ENCODE measurements at places on chromosomes 5 and 9.
A peak's percentile ranks its signal among the peaks of the same experiment; 100 is the strongest.

GRCh38 chr5:95895771-95896170 lies 65.9 kb downstream of the ELL2 start:
- no peak for DNase-seq

- DNase-seq, result no peak
Measured at GRCh38 chr5:152135827-152136226, 211.2 kb upstream of the GLRA1 start.

DNA sequence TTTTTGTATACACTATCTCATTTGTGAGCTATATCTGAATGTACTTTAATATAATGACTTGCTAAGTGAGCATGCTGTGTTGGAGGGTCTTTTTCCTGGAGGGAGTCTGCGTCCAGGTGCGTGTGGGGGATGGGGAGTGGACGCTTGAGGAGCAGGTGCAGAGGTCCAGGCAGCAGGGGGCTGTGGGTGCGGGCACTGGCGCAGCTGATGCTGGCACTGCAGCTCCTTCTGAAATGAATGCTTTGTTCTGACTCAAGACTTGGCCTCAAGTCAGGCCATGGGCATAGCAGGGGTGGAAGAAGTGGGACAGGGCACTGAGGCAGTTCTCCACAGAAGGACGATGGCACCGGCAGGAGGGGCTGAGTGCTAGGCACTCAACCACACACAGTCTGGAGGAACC lies 165.7 kb upstream of the IRX1 start:
- DNase-seq, result no peak

GRCh38 chr9:114733816-114734215 lies 51.8 kb upstream of the TEX48 start:
- peak; percentile 83 for DNase-seq

GRCh38 chr9:19420877-19421276 lies 12.1 kb downstream of the ACER2 start:
- DNase-seq, result no peak

GRCh38 chr5:163730206-163730756 lies 224.9 kb downstream of the MAT2B start:
- no peak for DNase-seq

DNA sequence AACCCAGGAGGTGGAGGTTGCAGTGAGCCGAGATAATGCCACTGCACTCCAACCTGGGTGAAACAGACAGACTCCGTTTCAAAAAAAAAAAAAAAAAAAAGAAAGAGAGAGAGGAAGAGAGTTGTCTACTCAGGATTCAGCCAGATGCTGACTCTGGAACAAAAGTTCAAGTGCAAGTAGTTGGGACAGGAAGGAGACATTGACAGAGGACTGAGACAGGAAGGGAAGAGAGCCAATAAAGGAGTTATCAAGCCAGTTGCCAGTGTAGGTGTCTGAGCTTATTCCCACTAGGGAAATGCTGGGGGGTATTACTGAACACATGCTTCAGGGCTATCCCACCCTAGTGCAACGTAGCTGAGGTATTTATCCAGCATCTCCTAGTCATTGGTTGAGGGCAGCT lies 147.7 kb upstream of the SLC1A3 start:
- no peak for DNase-seq

GRCh38 chr5:134749415-134749814 lies 9.2 kb upstream of the DDX46 start:
- DNase-seq, result no peak

GRCh38 chr9:6488395-6488794 lies 75.4 kb downstream of the UHRF2 start:
- no peak for DNase-seq

DNA sequence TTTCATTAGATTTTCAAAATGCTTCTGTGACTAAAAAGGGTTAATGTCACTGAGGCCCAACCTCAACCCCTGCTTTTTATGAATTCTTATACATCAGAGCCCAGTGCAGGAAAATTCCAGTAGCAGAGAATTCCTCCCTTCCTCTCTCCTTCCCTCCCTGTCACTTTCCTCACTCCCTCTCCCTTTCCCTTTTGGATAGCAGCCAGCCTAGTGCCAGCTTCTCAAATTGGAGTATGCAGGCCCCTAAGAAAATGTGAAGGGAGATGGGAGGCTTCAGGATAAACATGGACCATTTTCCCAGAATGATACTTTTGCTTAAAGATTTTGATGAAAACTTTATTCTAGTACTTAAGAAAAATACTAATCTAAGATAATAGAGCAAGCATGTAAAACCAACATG lies 507.4 kb downstream of the KDM4C start:
- DNase-seq, result no peak

DNA sequence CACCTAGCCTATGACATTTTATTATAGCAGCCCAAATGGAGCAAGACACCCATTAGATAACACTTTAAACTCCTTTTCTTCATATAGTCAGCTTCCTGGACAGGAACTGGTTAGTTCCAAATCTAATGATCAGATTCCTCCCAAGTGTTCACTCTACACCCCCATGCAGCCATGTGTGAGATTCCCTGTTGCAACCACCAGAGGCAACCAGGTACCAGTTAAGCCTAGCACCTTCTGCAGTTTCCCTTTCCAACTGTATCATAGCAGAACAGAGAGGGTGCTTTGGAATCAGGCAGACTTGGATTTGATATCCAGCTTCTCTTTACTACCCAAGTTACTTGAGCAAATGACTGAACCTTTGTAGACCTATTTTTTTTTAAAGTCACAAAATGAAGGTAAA lies 296.6 kb upstream of the PCSK5 start:
- DNase-seq, result no peak

DNA sequence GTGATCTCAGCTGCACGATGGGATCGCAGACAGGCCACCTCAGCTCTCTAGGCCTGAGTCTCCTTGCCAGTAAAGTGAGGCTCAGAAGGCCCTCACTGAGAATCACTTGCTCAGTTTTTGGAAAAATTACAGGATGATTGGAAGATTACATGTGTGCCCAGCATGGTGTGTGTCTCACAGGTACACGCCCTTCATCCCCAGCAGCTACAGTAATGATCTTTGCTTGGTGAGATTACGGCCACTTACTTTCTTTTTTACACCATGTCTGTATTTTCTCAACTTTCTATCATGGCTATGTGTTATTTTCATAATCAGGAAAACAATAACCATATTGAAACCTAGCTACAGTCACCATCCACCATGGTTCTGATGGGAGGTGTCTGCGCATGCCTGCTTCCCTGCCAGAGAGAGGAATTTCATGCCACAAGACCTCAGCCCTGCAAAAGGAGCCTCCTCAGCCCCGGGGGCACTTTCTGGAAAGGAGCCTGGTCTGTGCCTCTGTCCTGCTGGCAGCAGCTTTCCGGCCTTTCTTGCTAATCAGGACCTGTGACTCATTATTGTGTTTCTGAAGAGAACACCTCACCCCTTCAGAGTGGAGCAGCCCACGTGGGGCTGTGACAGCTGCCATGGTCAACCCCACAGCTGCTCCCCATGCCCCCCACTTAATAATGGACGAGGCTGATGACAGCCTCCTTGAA lies 64.2 kb upstream of the OLFM1 start:
- DNase-seq, result no peak

DNA sequence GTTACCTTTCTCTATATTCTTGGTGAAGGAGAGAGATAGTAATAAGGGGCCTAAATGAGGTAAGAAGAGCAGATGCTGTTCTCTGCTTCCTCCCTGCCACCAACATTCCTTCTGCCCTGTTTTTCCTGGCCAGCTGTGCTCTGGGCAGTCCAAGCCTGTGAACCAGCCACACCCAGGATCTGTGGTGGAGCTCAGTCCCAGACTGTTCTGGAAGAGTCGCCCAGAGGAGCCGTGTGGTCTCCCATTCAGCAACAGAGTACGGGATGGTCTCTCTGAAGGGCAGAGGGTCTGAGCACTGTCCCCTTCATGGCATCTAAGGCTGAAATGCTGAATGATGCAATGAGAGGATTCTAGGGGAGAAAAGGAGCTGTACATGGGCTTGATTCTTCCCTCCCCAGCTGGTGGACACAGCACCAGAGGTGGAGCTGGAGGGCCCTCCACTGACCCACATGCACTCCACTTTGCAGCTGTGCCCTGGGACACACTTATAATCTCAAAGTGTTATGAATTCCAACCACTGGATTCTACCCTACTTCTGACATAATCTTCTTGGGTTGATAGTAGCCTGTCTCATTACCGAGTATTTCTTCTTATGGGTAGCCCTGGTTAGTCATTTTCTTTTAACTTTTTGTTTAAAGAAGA lies 70.8 kb upstream of the RPS23 start:
- no peak for DNase-seq

DNA sequence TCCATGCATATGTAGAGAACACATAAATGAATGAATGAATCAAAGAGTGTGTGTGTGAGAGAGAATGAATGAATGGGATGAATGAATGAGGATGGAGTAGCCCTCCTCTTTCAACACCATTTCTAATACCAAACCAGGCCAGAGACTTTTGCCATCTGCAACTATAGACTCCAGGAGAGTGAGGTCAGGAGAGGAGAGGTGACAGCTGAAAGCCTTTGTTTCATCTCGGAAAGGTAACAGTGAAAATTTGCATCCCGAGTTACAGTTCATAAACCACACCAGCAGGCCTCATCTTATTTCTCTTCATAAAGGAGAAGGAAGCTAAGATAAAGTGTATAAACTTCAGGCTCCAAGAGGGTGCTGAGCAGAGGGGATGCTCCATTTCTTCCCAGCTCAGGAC lies 255.3 kb upstream of the KLF4 start:
- DNase-seq, result no peak

GRCh38 chr5:143472576-143472975 lies 69.1 kb upstream of the NR3C1 start:
- no peak for DNase-seq

DNA sequence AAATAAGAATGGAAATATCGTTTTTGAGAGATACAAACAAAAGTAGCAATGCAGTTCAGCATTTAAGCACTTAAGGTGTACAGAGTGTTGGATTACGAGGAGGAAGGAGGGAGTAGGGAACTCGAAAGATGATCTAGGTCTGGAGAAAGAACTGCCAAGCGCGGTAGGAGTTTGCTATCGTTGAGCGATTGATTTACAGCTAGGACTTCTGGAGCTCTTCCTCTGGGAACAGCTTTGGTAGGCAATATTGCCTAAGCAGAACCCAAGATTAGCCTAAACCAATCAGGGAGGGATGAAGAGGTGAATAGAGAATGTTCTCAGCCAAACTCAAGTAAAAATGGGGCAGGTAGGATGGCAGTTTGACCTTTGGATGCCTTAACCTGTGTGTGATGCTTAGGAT lies 965 bp downstream of the CLTA start:
- DNase-seq, result no peak

GRCh38 chr9:34651876-34652601 lies at the start of gene IL11RA:
IL11RA (plus strand) TSS chr9:34652185; CDS start chr9:34655218, 3,033 bp downstream.
- peak; percentile 71 for DNase-seq

- DNase-seq, result peak; percentile 46
Measured at GRCh38 chr5:113612060-113612496, 98.6 kb downstream of the YTHDC2 start.

DNA sequence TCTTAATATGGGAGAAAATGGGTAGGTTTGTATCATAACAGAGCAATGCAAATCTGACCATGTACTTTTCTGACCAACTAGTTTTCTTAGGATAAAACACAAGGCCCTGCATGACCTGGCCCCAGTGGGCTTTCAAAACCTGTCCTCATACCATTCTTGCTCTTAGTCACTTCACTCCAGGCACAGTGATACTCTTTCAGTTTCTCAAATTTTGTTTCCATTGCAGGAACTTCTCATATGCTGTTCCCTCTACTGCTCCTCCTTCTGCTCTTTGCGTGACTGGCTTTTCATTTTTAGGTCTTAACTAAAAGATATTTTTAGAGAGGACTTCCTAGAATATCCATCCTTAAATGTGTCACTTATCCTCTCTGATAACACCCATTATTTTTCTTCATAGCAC lies 112.4 kb downstream of the INIP start:
- no peak for DNase-seq

DNA sequence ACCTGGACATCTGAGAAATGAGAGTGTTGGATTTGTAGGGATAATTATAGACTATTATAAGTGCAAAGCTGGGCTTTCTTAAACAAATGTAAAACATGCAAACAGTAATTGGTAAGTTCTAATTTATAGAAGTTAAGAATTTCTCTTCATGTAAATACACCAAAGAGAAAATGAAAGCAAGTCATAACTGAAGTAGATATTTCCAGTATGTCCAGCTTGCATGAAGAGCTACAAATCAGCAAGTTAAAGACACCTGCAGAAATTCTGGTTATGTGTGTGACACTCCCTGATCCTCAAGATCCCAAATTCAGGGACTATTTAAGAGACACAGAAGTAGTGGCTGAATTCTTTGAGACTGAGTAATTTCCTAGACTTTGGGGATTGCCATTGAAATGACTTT lies 308.9 kb downstream of the TLE4 start:
- no peak for DNase-seq

- DNase-seq, result no peak
Measured at GRCh38 chr5:168530621-168531150, 1.6 kb downstream of the FBLL1 start.

- peak; percentile 46 for DNase-seq
Measured at GRCh38 chr9:86098824-86099700, at the start of gene GOLM1. GOLM1 (minus strand) TSS chr9:86099558; CDS start chr9:86079320, 20,238 bp downstream.

- no peak for DNase-seq
Measured at GRCh38 chr9:9612755-9613154, 1000.0 kb downstream of the PTPRD start.

DNA sequence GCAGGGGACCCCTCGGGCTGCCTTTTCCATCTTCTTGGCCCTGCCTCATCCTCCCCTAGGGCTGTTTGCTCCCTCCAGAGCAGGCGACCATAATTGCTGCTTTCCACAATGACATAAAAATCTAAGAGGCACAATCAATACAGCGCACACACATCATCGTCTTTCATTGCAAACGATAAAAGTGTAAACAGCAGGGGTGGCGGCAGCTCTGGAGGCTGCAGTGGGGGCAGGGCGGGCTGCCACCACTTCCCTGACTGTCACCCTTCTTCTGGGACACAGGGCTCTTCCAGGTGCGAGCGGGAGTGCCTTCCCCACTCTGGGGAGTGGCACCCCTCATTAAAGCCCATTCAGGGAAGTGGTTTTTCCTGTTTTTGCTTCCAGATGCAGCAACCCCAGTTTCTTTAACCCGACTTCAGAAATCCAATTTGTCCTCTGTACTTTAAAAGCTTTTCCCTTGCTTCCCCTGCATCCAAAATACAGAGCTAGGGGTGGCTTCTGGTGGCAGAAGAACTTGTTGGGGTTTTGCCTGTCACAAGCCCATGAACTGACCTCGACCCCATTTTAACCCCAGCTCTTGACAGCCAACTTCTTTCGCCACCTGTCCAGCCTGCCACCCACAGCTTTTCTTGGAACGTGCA lies 45.7 kb downstream of the TSPAN17 start:
- no peak for DNase-seq

DNA sequence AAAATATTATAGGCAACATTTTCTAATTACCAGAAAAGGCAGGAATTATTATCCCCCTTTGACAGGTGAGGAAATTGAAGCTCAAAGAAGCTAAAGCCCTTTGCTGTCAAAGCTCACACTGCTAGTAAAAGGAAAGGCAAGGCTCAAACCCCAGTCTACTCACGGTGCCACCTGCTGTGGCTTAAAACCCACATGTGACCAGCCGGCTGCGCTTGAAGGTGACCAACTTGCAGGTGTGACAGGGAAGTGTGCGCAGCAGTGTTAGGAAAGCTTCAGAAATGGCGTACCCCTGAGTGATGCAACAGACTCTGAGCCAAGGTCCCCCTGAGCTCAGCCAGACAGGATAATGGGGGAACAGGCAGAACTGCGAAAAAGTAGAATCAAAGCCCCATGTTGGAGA lies 45.2 kb downstream of the PAX5 start:
- DNase-seq, result no peak
